CD4-positive, alpha-beta T cell treated with Interleukin-10 for 1 hour (primary cell): ENCODE measurements at places on chromosomes 7 and 10.
A peak's percentile ranks its signal among the peaks of the same experiment; 100 is the strongest.

DNA sequence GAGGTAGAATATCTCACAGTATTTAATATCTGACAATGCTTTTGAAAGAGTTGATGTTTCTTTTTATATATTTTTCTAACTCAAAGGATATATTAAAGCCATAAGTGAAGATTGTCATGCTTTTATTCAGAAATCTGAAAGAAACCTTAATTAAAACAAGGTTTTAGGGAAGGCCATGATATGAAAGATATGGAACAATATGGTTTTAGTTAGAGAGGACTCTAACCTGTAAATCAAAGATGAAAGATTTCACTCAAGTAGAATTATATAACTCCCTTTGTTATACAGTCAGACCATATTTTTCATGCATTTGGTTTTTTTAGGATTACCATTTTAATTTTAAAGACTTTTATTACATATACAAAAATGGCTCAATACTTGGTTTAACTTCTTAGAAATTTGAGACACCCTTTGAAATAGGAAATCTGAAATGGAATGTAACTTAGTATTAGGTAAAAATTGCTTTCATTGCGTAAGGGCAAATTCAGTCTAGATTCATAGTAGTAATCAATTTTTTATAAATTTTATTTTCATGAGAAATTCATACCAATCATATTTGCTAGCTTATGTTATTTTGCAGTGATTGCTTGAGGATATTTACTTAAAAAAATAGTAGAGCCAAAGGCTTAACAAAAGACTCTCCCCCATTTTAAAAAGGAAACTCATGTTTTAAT is 119.8 kb downstream of the TWIST1 start:
- no peak for DNase-seq

- DNase-seq, result no peak
These were observed 5.4 kb downstream of the AKR1B1 start for GRCh38 chr7:134453518-134453917.

- DNase-seq, result no peak
These were observed 43.3 kb upstream of the PLXDC2 start for GRCh38 chr10:19772972-19773371.

DNA sequence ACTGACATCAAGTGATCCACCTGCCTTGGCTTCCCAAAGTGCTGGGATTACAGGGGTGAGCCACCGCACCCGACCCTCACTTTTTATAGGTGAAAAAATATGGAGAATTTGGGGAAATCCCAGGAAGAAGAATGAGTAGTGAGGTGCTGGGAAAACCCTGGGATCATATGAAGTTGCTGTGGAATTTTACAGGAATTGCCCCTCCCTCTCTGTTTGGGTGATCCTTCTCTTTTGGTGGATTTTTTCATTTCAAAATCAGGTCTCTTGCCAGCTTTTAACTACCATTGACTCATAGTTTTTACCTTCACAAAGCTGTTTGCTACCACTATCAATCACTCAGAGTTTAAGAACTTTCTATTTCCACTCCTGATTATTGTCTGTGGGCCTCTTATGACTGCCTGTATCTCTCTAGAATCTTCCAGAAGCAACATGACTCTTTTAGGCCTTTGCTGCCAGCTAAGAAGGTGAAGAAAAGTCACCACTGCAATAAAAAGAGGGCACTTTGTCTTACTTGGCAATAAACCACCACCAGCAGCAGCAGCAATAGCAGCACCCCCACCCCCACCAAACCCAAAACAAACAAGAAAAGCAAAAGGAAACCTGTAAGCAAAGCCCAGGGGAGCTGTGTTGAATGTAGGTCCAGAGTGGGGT is 4.0 kb upstream of the GIMAP8 start:
- DNase-seq, result no peak

DNA sequence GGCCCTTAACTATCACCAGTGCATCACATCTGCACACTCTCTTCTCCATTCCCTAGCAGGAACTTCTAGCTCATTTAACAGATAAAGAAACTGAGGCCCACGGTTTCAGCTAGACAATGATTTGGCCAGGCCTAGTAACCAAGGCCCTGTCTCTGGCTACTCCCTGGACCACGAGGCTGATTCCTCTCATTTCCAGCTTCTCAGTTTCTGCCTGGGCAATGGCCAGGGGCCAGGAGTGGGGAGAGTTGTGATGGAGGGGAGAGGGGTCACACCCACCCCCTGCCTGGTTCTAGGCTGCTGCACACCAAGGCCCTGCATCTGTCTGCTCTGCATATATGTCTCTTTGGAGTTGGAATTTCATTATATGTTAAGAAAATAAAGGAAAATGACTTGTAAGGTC is 13.5 kb downstream of the AQP1 start:
- DNase-seq, result no peak

DNA sequence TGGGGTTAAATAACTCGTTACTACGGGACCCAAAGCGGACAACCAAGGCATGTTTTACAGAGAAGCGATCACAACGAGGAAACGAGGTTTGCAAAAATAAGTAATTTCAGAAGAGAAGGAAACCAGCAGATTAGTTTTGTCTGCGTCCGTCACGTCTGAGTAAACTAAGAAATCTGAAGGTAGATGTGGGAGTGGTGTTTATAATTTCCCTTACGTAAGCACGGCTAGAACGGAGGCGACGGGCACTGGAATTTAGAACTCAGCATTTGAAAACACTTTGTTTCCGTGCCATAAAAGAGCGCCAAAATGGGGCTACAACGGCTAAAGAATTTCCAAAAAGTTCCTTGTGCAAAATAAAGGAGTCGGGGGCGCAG is 718 bp upstream of the UMAD1 start:
- DNase-seq, result peak; percentile 70

- no peak for DNase-seq
These were observed 123.4 kb downstream of the MAD1L1 start for GRCh38 chr7:2109251-2109872.

DNA sequence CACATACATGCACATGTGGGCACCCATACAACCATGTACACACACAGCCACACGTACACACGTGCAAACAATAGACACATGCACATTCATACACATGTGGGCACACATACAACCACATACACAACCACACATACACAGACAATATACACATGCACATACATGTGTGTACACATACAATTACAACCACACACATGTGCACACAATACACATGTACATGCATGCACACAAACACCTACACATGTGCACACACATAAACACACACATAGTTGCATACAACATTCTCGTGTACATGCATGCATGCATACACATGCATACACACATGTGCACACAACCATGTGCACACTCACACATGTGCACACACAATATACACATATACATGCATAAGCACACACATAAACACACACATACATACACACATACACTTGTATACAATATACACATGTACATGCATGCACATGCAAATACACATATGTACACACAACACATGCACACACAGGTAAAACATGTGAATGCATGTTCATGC is 118.6 kb upstream of the FRMD4A start:
- no peak for DNase-seq

GRCh38 chr7:115037128-115037802 is 115.4 kb downstream of the MDFIC start:
- no peak for DNase-seq

- no peak for DNase-seq
These were observed 48.5 kb downstream of the RSU1 start for GRCh38 chr10:16768702-16769101.

GRCh38 chr10:44064317-44064716 is 320.6 kb downstream of the CXCL12 start:
- no peak for DNase-seq

GRCh38 chr10:55641601-55642000 is 719.5 kb downstream of the ZWINT start:
- no peak for DNase-seq

GRCh38 chr7:137950967-137951366 is 50.9 kb downstream of the CREB3L2 start:
- DNase-seq, result no peak

GRCh38 chr7:107404740-107405537 is 64.9 kb upstream of the GPR22 start:
- no peak for DNase-seq

DNA sequence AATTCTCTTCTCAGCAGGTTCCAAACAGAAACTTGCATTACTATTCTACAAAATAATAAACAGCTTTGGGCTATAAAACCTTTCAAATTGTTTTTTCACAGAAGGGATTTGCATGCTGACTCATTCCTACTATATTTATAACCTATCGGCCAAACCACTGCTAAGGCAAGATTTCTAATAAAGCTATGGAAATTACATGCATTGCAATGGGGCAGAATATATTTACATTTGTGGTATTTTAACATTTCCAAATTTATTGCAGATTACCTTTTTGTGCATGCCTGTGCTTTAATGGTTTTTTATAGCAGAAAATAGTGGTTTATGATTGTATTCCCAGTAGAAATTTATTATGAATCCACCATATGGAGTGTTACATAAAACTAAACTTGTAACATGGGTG is 69.0 kb upstream of the NPVF start:
- DNase-seq, result no peak

DNA sequence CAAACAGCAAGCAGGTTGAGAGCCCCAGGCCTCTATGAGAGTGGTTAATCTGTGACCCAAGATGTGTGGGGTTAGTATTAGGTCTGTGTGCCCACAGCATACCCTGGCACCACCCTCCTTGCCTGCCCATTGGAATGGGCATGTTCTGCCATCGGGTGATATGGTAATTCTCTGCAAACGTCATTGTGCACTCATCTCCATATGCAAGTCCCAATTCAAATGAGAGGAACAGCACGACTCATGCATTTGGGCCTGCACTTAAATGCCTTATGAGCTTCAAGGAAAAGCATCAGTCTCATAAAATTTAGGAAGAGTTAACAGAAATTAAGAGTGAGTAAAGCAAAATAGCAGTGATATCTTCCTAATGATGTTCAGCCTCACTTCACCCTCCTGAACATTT is 133.9 kb upstream of the FGFR2 start:
- DNase-seq, result no peak

DNA sequence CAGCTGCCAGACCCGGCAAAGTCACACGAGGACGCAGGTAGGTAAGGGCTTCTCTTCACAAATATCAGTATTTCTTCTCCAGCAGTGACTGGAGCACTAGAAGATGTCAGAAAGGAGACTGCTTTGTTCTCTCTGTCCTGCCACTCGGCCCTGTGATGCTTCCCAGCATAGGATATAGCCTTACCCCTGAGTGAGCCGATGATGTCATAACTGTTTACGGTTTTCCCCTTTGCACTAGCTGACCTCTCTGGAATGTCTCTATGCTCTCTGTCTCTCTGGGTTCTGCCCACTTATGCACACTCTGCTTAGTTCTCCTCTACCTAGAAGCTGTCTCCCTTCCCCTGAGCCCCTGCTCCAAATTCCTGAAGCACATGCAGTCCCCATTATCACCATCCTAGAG is 167.5 kb upstream of the PODXL start:
- DNase-seq, result no peak

DNA sequence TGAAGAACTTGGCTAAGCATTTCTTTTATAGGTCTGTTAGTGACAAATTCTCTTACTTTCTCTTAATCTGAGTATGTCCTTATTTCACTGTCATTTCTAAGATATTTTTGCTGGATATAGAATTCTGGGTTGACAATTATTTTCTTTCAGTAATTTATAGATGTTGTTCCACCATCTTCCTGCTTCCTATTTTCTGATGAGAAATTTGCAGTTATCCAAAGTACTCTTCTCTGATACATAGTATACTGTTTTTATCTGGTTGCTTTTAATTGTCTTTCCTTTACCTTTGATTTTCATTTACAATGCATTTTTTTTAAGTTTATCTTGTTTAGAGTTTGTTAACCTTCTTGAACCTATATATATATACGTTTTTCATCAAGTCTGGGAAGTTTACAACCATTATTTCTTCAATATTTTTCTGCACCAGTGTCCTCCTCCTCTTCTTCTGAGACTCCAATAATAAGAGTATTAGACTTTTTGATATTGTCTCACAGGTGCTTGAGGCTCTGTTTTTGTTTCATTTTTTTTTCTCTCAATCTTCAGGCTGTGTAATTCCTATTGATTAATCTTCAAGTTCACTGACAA is 101.6 kb upstream of the INSIG1 start:
- DNase-seq, result no peak

GRCh38 chr10:58013406-58013805 is 254.3 kb downstream of the IPMK start:
- DNase-seq, result no peak
